GM19239 (cell line): ENCODE measurements at places on chromosomes 16 and 17.

DNA sequence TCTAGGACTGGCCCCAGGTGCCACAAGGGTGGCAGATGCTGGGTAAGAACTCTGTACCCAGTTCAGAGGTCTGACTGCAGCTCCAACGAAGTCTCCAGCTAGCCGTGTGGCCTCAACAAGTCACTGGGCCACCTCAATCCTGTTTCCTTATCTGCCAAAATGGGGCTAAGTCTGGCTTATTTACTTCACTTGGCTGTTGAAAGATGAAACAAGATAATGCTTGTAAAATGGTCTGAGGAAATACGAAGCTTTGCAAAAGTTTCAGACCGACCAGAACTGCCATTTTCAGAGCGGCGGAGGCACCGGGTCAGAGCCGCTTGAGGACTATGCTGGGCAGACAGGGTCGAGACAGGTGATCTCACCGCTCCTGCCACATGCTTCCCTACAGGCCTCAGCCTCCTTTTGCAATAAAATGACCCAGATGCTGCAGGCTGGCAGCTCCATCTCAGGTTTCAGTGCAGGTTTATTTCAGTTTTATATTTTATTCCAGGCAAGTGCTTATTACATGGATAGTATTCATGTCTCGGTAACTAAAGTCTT, 17.2 kb downstream of the MNT start:
- DNase-seq, result no peak

DNA sequence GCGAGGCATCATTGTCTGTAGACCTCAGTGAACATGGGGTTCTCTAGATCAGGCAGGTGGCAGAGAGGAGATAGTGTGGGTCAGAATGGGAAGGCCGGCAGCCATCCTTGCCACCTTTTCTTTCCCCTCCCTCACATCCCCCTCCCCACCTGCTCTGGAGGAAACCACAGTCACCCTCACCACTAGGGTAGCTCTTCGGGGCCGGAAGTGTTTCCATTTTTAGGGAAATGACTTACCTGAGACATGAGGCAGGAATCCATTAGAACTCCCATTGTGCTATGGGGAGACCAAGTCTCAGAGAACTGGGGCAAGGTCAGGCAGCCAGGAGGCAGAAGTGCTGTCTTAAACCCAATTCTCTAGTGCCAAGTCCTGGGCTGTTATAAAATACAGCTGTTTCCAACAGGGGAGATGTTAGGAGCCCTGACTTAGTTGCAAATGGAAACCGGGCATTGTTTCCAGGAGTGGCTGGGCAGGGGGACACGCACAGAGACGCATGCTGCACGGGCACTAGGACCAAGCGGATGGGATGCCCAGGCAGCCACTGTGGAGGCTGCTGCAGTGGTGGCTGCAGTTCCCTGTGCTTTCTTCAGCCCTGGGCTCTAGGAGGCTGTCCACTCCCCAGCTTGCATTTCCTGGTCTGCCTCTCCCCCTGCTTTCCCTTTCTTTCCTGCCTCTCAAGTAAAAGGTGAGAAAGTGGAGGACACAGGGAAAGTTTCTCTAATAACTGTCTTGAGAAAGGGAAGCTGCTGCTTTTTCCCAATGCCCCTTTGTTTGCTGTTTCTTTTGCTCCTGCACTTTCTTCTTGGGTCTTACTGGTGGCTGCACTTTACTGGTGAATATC, 2.8 kb downstream of the HAS3 start:
- DNase-seq, result no peak

GRCh38 chr16:49419006-49419405, 45.4 kb downstream of the C16orf78 start:
- DNase-seq, result no peak

DNA sequence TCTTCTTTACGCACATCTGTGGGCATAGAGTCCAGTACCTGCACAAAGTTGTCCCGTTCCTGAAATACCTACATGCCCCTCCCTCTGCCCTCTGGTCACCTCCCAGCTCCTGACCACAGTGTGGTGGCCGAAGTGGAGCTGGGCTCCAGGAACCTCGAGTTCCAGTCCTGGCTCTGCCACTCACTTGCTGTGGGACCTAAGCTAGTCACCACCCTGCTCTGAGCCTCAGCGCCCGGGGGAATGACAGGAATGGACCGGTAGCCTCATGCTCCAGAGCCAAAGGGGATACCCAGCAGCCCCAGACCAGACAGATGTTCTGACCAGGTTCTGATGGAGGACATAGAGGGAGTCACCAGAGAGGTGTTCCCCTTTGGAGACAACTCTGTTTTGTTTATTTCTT, 26.7 kb upstream of the ITGA3 start:
- no peak for DNase-seq

DNA sequence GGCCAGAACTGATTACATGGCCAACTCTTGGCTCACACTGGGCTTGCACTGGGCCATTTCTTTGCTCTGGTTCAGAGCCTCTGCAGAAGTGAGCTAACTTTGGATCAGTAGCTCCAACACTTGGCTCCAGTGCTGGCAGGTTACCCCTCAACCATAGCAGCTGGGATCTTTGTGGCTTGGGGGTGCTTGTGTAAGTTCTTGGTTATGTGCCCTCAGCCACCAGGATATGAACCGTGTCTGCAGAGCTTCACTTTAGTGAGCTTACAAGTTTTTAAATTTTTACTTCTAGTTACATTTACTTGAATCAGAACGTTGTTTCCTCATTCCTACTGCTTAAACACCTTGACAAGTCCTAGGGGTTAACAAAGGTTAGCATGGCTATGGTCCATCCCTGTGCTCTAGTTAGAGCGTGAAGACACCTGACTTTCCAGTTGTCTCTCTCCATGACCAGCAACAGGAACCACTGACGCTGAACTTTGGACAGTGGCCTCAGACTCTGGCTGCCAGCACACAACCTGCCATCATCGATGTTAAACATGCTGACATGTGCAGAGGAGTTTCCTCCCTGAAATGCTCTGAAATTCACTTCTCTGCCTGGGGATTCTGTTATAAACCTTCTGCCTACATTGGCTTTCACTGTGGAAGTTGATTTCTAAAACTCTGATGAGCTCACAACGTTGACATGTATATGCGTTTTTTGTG, 4.1 kb downstream of the PDF start:
- DNase-seq, result no peak

DNA sequence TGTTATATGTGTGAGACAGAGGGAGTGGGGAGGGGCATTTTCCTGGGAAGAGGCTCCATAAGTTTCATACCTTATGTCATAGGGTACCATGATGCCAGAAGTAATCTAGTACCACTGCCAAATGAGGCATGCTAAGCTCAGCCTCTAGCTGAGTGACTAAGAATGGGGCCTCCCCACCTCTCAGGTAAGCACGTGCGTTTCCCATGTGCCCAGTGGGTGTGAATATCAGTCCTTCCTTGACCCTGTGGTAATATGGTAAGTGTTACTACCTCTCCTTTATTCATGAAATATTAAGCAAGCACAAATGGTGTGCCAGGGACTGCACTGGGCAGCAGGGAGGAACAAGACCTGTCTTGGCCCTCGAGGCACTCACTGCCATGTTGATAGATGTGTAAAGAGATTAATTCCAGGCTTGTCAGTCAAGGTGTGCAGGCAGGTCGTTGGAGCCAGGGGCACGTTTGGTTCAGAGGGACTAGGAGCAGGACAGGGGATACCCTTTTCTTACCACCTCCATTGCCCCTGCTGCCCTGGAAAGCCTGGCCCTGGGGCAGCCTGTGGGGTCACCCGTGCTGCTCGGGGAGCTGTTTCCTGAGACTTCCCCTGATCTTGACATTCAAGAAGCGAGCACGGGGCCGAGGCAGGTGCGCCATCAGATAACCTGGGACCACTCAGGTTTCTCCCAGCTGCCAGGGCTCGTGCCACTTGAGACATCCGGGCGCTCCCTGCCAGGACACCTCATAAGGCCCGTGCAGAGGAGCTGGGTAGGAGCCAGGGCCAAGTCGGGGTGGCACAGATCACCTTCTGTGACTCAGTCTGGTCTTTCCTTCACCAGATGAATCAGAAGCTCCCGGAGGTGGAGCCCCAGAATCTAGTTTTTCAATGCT, 8.8 kb downstream of the RSAD1 start:
- no peak for DNase-seq

GRCh38 chr17:57600074-57600473, 145.0 kb downstream of the CCDC182 start:
- no peak for DNase-seq
